ENCODE measurements at places on chromosomes 7 and 10.
A peak's percentile ranks its signal among the peaks of the same experiment; 100 is the strongest.

GRCh38 chr10:50501924-50502452 lies 121.8 kb downstream of the SGMS1 start:
- DNase-seq: no peak

- no peak for DNase-seq
Observed at GRCh38 chr10:44186150-44186549, 198.7 kb downstream of the CXCL12 start.

- DNase-seq: no peak
Observed at GRCh38 chr7:40944981-40945585, 757.8 kb downstream of the INHBA start.

DNA sequence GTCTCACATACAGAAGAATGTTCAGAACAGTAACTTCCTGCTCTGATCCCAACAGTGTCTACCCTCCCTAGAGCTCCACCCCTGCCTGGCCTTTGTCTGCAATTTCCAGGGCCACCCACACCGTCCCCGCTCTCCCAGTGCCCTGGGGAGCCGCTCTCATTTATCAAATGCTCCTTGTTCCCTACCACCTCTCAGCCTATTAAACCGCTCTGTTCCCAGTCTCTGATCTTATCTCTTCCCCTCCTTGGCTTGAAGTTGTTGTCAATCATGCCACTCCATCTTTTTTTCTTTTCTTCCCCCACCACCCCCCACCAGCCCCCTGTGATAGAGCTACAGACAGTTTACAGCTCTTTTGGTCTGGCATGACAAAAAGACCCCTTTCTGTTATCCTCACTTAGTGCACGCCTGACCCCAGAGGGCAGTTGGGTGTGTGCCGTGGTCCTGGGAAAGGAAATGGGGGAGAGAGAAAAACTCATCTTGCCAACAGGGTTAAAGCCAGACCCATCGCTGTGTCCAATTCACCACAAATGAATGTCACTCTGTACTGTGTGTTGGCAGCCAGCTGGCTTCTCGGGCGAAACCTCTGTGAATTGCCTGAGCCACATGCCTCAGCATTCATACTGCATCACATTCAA lies 28.8 kb upstream of the HECTD2 start:
- no peak for DNase-seq

- DNase-seq: no peak
Observed at GRCh38 chr7:73595358-73595757, 17.0 kb upstream of the TBL2 start.

DNA sequence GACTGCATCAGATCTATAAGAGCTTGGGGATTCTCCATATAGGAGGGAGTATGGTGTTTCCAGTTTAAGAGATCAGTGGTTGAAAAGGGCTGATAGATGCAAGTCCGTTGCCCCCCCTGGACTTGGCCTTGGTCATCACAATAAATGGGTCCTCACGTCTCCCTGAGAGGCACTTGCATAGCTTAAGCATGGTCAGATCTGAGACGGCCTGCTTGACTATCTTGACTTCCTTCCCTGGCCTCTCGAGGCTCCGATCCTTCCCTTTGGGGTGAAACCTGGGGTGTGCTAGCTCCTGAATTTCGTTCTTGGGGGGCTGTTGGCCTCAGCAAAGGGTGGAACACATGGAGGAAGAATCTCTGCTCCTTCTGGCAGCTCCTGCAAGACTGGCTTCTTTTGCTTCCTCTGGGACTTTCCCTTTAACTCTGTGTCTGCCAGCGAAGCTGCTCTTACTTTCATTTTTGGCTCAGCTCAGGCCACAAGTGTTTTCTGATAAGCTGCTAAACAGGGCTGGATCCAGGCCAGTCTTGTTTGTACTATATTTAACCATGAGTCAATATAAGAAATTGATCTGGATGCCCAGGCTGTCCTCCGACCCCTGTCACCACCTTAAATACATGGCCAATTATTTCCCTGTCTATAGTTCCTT lies 11.2 kb upstream of the ZNF485 start:
- no peak for DNase-seq

DNA sequence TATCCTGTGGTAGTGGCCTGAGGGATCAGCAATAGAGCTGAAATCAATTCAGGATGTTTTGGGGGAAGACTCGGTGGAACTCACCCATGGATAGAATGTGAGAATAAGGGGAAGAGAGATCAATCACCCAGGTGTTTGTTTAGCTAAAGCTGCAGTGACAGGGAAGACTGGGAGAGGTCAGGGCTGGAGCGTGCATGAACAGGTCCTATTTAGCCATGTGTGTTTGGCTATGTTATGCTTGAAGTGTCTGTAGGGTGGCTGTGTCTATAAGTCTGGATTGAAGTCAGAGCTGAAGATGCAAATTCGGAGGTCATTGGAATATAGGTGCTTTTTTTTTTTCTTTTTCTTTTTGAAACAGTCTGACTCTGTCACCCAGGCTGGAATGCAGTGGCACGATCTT lies 4.6 kb downstream of the ATP6V1F start:
- no peak for DNase-seq

DNA sequence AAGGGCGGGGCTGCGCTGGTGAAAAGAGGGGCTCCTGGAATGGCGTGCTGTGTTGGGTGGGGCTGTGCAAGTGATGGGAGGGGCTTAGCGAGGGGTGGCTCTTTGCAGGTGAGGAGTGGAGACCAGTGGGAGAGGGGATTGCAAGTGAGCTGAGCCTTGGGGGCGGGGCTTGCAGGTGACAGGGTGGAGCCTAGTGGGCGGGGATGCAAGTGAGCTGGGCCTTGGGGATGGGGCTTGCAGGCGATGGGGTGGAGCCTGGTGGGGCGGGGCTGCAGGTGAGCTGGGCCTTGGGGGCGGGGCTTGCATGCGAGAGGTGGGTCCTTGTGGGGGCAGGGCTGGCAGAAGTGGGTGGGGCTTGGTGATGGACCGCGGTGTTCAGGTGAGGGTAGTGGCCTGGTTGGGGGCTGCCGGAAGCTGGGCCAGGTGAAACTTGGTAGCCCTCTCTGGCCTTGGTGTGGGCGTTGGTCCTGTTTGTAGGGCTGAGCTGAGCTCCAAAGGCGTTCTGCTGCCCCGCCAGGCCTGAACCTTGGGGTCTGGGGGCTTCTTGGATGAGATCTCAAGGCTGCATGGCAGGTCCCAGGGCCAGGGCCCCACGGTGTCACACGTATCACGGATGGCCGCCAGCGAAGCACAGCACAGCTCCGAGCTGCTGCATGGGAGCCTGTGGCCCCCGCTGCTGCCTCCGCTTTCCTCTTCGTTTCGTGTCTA lies 743 bp upstream of the PITRM1 start:
- no peak for DNase-seq

- no peak for DNase-seq
Observed at GRCh38 chr7:100190048-100190711, 12.5 kb downstream of the STAG3 start.

DNA sequence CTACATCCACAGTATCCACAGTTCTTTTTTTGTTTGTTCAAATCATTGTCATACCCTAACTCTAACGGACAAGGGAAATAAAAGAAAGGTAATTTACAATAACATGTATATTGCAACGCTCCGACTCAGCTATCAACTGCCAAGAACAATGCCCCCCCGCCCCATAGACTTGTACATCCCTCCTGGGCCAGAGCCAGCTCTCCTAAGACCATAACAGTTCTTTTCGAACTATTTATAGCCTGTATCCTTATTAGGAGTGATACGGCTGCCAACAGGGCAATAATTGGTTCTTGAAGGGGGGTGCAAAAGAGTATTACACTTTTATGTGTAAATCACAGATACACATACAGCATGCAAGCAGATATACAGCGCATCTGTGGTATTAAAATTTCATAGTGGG lies 495.7 kb downstream of the GALNT17 start:
- DNase-seq: no peak

- DNase-seq: no peak
Observed at GRCh38 chr7:140704205-140704604, 7.7 kb downstream of the NDUFB2 start.

- no peak for DNase-seq
Observed at GRCh38 chr7:24715171-24715570, 42.1 kb downstream of the GSDME start.

DNA sequence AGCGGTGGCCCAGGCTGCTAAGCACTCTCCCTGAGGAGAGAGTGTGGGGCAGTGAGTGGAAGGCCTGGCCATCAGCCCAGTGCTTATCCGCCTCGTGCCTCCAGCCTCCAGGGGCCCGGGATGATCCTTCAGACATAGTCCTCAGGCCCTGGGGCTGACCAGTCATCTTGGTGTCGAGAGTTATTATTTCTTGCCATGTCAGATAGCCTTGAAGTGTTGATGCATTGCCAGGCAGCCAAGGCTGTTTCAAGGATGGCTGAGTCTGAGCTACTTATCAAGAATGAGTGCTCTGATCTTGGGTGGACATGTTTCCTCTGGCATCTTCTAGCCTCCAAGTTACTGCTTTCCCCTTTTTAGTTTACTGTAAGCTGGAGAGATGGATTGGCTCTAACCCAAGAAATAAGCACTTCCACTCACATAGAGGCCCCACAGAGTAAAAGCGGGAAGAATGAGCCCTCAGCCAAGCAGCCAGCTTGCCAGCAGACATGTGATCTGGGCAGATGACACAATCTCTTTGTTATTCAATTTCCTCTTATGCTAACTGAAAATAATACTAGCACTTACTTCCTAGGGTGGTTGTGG lies 136.5 kb upstream of the NAMPT start:
- DNase-seq: no peak

GRCh38 chr7:366161-366803 lies 76.3 kb downstream of the FOXL3 start:
- DNase-seq: no peak

- no peak for DNase-seq
Observed at GRCh38 chr10:78528749-78529204, 495.1 kb downstream of the RPS24 start.

DNA sequence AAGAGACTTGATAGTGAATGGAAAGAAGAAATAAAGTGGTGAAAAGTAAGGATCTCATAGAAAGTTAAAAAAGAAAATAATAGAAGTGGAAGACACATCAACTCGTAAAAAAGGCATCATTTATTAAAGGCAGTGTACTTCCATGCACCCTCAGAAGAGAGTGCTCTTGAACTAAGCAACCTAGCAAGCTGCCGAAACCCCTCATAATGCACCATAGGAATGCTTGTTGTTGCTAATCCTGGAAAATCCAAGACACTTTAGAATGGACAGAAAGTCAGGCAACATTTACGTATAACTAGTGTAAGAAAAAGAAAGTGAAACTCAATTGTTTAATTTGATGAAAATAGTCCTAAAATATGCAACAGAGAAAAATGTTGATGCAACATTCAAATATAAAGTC lies 12.8 kb downstream of the TFPI2 start:
- no peak for DNase-seq

- peak; percentile 66 for DNase-seq
Observed at GRCh38 chr10:103772096-103772845, 83.1 kb downstream of the SH3PXD2A start.

GRCh38 chr10:101857802-101858476 lies 14.3 kb upstream of the KCNIP2 start:
- no peak for DNase-seq

- DNase-seq: no peak
Observed at GRCh38 chr10:102545997-102546396, 42.2 kb downstream of the SUFU start.

GRCh38 chr10:18179891-18180290 lies 39.7 kb downstream of the CACNB2 start:
- DNase-seq: no peak

DNA sequence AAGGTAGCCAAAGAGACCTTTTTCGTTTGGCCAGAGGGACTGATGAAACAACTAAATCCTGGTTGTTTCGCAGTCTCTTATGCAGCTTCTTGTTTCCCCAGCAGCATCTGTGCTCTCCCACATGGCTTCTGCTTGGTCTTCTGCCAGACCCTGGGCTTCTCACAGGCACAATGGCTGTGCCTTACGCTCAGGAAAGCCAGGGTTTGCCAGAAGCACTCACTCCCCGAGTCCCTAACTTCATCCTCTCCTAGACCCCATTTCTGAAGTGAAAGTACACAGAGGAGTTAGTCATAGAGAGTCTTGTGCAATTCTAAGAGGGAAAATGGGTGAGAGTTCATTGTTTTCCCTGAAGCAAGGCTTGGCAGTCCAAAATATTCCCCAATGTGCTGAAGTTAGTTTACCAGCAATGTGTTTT lies 121.7 kb downstream of the EVX1 start:
- no peak for DNase-seq

DNA sequence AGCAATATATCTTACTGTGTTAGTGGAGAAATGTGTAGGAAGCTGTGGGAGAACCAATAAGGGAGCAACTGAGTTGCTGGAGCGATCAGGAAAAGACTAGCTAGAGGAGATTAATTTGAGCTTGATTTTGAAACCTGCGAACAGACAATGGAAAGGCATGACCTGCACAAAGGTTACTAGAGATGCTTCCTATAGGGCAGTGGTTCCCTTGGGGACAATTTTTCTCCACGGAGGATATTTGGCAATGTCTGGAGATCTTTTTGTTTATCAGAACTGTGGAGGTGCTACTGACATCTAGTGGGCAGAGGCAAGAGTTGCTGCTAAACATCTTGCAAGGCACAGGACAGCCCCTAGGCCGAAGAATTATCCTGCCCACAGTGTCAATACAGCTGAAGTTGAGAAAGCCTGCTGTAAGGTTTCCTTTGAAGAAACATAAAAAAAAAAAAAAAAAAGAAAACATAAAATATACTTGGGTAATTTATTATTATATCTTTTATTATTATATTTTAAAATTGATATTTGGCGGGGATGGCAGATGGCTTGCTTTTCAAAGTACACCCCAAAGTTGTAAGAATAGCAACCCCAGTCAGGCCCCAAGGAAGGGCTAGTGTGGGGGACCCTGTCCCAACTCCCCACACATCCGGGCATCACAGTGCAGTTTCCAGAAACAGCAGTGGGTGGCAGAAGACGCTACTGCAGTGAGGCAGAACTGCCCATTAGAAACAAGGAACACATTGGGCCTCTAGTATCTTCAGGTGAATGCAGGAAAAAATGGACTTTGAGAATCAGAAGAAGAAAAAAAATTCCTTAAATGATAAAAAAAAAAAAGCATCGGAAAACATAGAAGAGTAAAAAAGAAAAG lies 481.6 kb downstream of the SH2D4B start:
- DNase-seq: no peak

- DNase-seq: no peak
Observed at GRCh38 chr10:29151005-29151404, 137.9 kb upstream of the LYZL1 start.

DNA sequence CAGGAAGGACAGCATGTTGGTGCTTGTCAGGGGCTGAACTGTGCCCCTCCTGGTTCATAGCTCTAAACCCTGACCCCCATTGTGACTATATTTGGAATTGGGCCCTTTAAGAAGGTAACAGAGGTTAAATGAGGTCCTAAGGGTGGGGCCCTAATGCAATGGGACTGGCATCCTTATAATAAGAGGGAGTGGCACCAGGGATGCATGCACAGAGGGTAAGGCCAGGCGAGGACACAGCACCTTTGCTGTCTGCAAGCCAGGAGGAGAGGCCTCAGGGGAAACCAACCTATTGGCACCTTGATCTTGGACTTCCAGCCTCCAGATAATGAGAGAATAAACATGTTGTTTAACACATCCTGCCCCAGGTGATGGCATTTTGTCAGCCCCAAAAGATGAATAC lies 61.3 kb upstream of the EBF3 start:
- DNase-seq: no peak

DNA sequence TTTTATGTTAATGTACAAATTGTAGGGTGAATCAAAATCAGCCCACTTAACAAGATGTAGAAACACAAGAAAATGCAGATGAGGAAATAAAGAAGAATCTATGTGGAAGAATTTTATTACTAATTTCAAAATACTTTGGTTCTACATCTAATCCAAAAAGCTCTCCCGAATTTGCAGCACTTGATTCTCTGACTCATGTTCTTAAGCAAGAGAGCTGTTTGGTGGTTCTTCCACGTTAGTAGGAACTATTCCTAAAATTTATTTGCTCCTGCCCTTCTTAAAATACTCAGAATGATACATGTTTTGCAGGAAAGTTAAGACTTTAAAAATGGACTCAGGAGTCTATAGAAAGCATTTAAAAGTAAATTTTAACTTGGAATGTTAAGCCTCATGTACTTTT lies 91.8 kb downstream of the ZMYND11 start:
- no peak for DNase-seq
